ENCODE measurements at places on chromosomes 16 and 17.
A peak's percentile ranks its signal among the peaks of the same experiment; 100 is the strongest.

GRCh38 chr16:87328846-87329245, 11.7 kb upstream of the C16orf95 start:
- no peak for DNase-seq

- DNase-seq: peak; percentile 82
These were observed 3.3 kb upstream of the NHERF2 start for GRCh38 chr16:2023092-2024031.

DNA sequence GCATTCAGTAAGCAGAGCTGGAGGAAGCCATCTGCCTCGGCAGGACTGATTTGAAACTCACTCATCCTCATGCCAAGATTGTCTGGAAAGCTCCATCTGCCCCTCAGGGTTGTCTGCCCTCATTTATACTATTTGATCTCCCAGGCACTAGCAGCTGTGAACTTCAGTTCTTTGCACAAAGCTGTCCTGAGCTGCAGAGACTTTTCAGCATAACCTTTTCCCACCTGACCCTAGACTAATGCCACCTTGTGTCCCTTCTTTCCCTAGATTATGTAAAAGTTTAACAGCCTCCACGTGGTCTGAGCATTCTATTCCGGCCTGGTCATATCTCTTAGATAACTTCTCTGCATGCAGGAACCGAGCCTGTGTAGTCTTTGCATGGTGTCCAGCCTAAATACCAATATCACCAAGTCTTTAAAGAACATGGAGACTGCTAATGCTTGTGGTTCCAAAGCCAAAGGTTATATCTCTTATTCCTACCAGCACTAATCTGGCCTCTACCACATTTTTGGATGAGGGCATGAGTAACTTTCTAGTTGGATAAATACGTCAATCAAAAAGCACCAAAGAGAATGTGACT, 29.1 kb downstream of the STAT5A start:
- DNase-seq: no peak

DNA sequence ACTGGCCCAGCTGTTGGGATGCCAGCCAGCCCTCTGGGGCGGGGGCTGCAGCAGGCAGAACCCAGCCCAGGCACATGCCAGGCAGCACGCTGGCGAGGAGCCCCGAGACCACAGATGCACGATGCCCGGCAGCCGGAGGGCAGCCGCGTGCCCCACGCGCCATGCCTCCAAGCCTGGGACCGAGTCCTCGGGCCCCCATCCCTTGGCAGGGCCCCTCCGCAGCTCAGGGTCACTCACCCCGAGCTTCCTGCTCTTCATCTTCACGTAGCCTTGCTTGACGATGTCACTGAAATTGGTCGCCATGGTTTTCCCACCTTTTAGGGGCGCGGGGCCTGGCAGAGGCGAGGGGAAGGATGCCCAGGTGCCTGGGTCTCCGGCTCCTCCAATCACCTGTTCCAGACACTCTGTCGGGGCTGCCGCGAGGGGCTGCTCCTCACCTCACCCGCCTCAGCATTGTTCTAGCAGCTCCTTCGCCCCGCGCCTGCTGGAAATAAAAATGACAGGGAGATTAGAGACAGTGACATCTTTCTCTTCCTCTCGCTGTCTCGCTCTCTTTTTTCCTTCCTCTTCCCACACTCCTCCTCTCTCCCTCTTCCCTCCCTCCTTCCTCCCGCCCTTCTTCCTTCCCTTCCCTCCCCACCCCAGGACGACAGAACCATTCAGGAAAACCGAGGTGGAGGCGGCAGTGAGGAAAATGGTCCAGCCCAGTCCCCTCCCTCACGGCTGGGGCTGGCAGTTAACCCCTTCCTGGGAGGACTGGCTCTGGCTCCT, 6.9 kb downstream of the DOK4 start:
- no peak for DNase-seq

GRCh38 chr17:74545843-74546230, at the start of gene CD300C:
CD300C (minus strand) TSS chr17:74546115; CDS start chr17:74545782, 333 bp downstream.
- peak; percentile 59 for DNase-seq

DNA sequence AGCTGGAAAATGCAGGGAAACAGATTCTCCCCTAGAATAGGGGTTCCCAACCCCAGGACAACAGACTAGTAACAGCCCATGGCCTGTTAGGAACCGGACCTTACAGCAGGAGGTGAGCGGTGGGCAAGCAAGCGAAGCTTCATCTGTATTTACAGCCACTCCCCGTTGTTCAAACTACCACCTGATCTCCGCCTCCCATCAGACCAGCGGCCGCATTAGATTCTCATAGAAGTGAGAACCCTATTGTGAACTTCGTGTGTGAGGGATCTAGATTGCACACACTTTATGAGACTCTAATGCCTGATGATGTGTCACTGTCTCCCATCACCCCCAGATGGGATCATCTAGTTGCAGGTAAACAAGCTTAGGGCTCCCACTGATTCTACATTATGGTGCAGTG, 3.5 kb downstream of the CD300LB start:
- no peak for DNase-seq

GRCh38 chr17:77602062-77602746, 356.3 kb upstream of the TNRC6C start:
- DNase-seq: no peak

DNA sequence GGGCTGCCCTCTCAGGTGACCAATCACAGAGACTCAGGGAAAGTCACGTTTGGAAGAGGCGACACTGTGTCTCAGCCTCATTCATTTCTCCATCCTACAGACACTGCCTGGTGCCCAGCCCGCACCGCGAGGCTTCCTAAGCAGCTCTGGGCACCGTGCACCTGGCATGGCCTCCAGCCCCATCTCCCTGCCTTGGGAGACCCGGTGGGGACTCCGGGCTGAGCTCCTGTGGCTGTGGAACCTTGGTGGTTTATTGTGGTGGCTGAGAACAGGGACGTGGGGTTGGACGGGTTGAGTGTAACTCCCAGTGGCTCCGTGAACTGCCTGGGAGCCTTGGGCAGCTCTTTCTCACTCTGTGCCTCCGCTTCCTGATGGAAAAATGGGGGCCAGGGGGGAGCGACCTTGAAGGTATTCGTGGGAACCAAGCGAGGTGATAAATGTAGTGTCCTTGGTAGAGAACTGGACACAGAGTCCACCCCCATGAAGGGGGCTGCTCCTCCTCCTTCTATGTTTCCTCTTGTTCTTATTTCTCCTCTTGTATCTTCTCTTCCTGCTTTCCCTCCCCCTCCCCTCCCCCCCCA, 215.4 kb downstream of the SEC14L1 start:
- no peak for DNase-seq

DNA sequence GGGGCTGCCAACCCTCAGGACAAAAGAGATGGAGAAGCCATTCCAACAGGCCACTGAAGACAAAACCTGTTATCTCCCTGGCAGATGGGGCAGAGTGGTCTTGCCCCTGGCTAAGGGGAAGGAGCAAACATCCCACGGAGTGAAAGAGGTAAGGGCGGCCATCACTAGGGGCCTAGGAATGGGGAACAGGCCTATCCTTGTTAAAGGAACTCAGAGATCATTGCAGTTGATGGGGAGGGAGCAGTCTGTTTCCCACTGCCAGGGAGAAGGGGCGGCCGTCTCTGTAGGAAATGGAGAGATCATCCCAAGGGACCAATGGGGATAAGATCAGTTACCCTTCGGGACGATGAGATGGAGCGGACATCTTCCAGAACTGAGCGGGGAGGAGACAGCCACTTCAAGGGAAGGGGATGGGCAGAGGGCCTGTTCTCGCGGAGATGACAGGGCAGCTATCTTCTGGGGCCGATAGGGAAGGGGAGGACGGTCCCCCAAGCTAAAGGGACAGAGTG, 581 bp upstream of the TMEM208 start:
- no peak for DNase-seq

GRCh38 chr17:33464669-33465280, 171.7 kb upstream of the ASIC2 start:
- no peak for DNase-seq

- peak; percentile 25 for DNase-seq
These were observed 49.5 kb downstream of the BMERB1 start for GRCh38 chr16:15483857-15484256.

DNA sequence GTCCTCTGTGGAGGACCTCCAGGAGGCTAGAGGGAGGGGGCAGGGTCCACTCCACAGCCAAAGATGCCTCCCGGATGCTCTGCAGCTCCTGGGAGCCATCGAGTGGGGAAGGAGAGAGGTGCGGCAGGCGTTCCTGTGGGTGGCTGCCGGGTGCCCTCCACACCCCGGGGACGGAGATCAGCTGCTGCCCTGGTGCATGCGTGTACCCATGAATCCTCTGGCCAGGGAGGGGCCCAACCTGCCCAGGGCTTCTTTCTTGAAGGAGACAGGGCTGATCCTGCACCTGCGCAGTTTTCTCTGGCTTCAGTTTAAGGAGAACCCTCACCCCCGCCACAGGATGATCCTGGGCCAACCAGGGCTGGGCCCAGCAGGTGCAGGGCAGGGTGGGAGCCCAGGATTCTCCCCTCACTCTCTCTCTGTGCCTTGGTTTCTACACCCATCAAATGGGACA, 33.5 kb upstream of the DOC2B start:
- DNase-seq: no peak

DNA sequence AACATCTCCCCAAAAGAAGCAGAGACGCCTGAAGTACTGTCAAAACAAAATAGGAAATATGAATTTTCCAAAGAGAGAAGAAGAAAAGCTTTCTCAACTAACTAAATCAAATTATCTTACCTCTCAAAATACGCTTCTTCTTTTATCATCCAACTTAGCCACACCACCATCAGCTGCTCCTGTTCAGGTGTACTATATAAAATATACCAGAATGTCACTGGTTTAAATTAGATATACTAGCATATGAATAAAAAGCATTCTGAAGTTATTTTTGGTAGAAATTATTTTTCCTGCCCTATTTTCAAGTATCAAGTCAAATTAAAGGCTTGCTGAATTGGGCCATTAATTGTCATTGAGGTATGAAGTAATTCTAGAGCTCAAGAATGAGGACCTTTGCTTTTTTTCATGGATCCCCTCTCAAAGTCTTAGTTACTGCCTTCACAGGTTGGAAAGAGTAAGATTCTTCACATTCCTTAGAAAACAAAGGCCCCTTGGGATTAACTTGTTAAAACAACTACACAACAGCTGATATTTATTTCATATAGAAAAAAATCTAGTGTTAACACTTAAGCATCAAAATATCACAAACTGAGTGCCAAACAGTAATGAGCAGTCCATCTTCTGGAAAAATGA, 30.1 kb downstream of the INTS2 start:
- DNase-seq: no peak

DNA sequence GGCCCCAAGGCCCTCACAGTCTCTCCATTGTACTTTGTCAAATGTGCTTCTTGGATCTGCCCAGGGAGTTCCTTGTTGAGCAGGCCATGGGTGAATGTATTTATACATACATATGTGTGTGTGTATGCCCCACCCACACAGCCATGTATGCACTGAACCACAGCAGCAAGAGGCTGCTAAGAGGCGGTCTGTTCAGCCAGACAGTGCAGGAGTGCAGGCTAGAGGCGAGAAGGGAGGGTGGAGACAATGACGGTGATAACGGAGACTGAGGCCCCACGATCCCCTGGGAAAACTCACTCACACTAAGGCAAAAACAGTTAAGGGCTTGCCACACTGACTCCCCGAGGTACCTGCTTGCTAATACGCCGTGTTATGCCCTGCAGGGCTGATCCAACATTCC, 151.0 kb upstream of the CDC42EP4 start:
- DNase-seq: no peak

- peak; percentile 68 for DNase-seq
These were observed 59.8 kb downstream of the BAIAP2 start for GRCh38 chr17:81094509-81095382.

DNA sequence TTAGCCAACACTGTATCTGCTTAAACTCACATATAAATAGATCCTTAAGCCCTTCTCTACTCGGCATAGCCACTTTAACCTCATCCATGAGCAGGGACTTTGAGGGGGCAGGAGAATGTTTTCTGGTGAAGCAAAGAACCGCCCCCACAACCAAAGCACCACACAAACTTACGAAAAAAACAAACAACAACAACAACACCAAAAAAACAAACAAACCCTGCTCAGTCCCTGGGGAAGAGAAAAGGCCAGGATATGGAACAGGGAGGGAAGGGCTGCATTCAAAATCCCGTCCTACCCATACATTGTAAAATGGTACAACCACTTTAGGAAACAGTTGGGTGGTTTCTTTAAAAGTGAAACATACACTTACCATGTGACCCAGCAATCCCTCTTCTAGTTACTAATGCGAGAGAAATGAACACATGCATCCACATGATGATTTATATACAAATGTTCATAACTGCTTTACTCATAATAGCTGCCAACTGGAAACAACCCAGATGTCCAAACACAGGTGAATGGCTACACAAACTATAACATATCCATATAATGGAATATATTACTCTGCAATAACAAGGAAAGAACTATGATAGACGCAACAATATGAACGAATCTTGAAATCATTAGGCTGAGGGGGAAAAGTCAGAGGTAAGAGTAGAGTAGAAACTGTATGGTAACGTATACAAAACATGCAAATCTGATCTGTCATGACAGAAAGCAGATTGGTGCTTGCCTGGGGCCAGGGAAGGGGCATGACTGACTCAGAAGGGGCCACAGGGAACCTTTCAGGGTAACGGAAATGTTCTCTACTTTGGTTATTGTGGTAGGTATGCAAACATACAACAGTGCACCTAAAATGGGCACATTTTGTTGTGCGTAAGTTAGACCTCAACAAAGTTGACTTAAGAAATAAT, 37.7 kb upstream of the TOB1 start:
- no peak for DNase-seq

GRCh38 chr17:64964796-64965195, 45.5 kb upstream of the LRRC37A3 start:
- DNase-seq: no peak

DNA sequence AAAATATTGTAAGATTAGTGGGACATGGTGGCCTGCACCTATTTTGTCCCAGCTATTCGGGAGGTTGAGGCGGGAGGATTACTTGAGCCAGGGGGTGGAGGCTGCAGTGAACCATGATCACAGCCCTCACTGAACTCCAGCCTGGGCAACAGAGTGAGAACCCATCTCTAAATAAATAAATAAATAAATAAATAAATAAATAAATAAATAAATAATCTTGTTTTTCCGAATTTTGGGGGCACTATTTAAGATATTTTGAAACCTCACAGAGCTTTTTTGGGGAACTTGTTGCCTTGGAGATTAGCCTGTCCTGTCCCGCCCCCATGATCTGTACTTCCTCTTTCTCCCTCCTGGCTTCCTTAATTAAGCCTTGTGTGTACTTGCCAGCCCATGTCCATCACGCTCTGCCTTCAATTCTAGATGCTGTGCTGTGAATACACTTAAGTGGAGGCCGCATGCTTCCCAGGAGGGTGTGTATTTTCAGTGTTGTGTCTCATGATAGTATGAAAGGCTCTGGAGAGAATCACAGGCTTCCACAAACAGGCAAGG, 4.4 kb downstream of the LGALS9 start:
- peak; percentile 86 for DNase-seq

GRCh38 chr17:9726291-9726690, 65.1 kb downstream of the DHRS7C start:
- DNase-seq: no peak

GRCh38 chr17:82365606-82366295, 5.8 kb upstream of the UTS2R start:
- no peak for DNase-seq
